A549 (cell line): ENCODE measurements at places on chromosomes 3 and 15.

GRCh38 chr3:192060160-192060781 is 599.3 kb downstream of the PYDC2 start:
- DNase-seq = no peak

DNA sequence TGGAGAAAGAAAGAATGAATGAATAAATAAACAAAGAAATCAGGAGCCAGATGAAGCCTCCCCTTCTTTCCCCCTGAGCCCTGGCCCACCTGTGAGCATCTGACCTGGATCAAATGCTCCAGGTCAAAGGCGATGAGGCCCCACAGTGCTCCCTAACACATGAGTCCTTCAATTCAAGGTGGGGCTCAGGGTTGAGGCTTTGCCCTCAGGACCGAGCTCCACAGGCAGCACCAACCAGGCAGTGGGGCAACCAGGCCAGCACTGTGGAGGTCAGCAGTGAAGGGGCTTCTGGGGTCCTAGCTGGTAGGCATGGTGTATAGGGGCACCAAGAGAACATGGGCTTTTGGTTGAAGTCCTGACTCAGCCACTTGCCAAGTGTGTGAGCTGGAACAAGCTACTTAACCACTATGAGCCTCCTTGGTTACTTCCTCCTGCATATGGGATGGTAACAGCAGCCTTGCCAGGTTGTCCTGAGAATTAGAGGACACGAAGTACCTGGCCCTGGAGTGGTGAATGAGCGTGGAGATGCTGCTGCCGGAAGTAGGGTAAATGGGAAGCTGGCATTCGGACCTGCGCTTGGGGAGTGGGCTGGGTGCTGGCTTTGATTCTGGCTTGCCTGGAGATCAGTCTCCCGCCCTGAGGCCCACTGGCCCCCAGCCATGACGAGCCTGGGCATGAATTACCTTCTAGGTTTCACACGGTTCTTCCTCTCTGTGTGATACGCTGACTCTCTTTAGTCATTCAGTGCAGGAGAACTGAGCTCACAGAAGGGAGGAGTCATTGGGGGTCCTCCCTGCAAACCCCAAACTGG is 10.0 kb upstream of the PAQR5 start:
- DNase-seq = no peak

DNA sequence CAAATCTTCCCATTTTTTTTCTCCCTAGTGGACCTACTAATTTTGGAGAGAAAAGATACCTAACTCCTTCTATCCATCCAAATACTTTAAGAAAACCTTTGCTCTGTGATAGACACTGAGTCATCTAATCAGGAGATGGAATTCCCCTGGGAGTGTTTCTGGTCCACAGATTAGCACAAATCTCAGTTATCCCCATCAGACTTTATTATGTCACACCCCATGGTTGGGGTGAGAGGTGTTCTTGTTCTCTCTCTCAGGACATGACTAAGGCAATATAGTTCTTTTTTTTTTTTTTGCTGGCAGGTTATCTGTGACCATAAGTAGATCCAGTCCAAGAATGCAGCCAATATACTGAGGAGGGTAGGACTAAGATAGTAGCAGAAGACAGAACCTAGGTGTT is 15.8 kb downstream of the SLC9A9 start:
- no peak for DNase-seq

GRCh38 chr15:46933332-46933731 is 784.0 kb upstream of the SEMA6D start:
- no peak for DNase-seq

GRCh38 chr15:22919171-22919570 is 61.0 kb downstream of the CYFIP1 start:
- DNase-seq = no peak

DNA sequence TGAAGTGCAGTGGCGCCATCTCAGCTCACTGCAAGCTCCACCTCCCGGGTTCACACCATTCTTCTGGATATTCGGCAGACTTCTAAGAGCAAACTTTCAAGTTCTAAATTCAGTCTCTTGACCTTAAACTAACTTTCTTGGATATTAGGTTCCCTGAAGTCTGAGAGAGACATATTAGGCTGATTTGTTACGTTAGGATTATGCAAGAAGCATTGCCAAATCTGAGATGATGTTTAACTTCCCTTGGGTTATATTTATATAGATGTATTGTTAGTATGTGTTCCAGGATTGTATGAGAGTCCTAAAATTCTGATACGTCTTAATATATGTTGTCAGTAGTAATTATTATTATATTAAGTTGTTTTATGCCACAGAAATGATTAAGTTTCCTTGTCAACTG is 80.1 kb downstream of the SLC6A1 start:
- DNase-seq = no peak

DNA sequence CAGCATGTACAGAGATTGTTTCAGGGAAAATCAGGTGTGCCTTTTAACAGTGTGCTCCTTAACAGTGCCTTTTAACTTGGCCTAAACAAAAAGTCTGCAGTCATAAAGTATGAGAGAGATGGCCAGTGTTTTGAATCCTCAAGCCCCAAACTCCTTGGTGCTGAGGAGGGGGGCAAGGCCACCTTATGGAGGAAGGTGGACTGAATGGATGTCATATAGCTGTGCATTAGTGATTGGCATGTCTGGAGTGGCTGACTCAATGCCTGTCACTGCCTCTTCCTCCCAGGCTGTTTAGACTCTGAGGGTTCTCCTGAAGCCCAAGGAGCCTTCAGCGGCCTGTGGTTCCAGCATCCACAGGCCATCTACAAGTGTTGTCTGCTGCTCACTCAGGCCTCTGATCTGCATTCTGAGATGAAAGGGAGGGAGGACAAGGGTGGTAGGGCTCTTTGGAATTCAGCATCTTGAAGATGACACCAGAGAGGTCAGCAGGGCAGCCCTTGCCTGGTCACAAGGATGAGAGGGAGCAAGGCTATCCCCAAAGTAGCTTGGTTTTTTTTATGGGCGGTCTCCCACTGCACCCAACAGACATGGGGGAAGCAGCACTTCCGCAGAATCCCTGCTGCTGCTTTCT is 1.5 kb downstream of the FOXL2NB start:
- no peak for DNase-seq

GRCh38 chr3:49388289-49388820 is 23.4 kb downstream of the RHOA start:
- DNase-seq = no peak
